ENCODE measurements at places on chromosomes 12 and 14.

DNA sequence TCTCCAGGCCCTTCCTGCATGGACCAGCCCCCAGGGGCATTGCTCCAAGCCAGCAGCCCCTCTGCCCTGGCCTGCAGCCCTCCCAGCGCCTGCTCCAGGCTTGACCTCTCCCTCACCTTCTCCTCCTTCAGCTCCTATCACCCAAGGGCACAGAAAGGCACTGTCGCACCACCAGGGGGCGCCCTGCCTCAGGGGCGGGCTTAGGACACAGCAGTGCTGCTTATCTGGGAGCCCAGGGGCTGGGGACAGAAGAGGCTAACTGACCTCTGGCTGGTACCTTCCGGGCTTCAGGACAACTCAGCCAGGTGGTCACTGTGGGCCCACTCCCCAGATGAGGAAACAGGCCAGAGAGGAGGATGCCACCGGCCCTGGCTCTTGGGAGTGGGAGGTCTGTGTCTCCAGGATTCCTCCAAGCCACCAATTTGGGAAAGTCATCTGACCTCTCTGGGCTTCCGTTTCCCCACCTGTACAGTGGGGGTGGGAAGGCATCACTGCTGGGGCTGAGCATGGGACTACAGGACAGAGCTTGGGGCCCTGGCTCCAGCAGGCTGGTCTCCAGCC, 25.3 kb upstream of the GPR132 start:
- DNase-seq: no peak

DNA sequence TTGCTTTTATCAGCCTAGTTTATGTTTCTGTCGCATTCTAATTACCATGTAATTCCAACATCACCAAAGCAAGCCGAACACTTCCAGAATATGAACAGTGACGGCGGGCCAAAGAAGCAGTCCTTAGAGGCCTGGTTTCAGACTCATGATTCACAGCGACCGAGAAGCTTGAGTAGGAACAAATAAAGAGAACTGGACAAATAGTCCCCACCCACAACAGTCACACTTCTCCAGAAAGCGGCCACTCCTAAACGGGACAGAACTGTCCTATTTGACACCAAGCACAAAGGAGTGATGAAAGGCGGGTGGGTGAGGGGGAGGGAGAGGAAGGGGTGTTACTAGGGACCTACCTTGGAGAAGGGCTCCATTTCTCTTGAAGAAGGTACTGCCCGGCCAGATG, 136.4 kb downstream of the FOXN3 start:
- DNase-seq: no peak

DNA sequence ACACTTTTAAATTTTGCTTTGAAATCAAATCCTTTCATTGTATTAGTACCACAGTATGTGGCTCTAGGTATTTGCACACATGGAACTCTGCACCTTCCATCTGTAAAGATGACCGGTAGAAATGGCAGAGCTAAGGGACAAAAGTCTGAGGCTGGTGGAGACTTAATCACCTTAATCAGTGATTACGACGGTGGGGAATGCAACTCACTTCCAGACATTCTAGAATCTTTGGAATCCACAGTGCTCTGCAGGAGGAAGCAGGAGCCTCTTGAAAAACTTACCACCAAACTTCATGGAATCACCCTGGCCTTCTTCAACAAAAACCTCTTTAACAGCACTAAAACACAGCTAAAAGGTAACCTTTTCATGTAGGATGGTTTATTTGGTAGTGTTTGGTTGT, 3.9 kb upstream of the DACT1 start:
- DNase-seq: no peak

DNA sequence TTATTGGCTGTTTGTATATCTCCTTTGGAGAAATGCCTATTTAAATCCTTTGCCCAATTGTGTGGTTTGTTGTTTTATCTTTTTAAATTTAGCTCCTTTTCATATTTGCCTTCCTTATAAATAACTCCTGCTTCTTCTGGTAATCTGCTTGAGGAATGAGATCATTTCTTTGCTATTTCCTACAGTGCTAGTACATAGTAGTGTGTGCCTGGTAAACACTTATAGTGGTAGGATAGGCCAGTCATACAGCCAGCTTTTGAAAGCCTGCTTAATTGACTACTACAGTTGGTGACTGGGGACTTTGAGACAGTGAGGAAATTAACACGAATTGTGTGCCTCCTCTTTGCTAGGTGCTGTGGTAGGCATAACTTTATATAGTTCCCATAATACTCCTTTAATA, 68.7 kb downstream of the BORCS5 start:
- DNase-seq: no peak

- no peak for DNase-seq
These were observed 198.0 kb upstream of the EEA1 start for GRCh38 chr12:93127107-93127560.

DNA sequence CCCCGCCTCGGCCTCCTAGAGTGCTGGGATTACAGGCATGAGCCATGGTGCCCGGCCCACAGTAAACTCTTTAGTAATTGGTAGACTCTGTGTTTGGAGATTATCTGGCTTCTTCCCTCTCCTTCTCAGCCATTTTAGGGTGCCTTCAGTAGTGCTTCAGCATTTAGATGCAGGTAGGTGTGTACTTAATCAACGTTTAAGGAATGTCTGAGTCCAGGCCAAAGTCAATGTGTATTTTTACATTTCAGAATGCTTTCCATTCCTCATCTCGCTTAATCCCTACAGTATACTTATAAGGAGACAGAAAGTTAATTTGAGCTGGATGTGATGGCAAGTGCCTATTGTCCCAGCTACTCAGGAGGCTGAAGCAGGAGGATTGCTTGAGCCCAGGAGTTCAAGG, 20.5 kb upstream of the MGP start:
- no peak for DNase-seq

- DNase-seq: no peak
These were observed 322.9 kb downstream of the KCNH5 start for GRCh38 chr14:62722406-62722805.

DNA sequence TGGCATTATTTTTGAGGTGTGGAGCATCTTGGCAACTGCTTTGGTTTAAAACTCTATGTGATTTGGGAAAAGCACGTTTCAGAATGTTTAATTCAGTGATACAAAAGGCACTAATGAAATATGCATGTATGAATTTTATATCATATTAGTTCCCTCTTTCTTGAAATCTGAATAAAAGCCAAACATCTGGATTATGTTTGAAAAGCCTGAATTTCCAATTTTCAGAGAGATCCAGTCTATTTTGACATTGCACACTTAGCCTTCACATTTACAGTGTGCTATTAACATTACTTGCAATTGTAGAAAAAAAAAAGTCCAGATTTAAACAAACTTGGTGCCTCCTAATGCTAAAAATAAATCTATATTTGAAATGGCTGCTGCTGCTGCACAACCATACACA, 219.1 kb upstream of the NPAS3 start:
- no peak for DNase-seq

DNA sequence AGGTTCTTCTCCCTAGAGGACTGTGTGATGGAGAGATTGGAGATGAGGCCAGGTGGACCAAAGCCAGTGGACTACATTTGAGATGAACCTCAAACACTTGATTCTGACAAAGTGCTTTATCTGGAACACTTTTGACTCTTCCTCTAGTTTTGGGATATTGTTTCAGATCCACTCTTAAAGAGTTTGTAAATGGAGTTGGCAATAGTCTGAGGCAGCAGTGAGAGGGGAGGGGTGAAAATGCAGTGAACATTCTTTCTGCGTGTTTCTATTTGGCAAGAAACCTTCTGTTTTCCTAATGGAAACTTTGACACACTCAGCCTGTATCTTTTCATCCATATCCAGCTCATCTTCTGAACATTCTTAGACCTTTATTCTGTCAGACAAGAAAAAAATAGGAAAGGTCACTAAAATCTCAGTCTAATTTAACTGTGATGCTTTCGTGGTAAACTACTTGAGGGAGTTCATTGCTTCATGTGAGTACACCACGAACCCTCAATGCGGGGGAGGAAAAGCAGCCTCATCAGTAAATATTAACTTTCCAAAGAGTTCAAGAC, 57.4 kb upstream of the KCNJ8 start:
- no peak for DNase-seq

DNA sequence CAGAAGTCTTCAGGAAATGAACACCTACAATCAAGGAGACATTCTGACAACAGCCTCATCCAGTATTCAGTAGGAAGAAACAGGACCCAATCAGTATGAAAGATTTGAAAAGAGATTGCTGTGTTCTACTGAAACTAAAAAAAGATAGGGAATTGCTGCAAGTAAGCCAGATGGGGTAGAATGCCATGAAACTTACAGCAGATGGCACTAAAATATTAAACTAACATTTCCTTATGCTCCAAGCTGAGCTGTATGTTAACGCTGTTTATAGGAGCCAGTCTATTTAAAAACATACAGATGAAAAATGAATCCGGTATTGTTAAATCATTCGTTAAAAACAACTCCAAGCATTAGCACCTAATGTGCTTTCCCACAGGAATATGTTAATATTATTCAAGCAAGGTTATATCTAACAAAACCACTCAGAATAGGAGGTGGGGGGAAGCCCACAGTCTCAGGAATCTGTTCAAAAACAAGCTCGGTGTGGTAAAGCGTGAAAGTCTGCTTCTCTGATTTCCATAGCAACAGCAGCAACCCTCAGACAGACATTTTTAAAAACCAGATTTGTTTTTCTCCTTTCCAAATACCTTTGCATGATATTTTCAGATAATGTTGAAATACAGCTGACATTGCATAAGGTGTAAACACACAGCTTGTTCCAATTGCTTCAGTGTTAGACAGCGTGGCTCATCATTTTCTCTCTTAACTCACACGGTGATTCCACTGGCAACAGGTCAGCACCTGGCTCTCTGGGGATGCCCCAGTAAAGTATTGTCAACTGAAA, 131.4 kb upstream of the CCDC175 start:
- DNase-seq: no peak

DNA sequence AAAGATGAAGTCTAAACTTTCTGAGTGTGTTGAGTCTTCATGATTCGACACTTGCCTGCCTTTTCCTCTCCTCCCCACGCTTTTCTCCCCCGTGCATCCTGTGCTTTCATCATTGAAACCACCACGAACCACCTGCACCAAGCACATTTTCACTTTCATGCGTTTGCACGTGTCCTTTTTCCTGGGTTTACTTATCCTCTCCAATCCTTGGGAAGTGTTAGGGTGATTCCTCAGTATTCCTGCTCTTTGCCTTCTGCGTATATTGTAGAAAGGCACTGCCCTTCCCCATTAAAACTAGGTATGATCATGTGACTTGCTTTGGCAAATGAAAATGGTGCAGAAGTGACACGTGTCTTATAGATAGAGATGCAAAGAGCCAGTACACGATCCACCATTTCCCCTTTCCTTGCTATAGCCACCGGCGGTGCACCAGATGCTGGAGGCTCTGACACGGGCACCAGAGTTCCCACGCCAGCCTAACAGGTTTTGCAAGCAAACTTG, 106.6 kb downstream of the BRMS1L start:
- DNase-seq: no peak

GRCh38 chr14:46215801-46216200, 435.8 kb downstream of the RPL10L start:
- DNase-seq: no peak

- DNase-seq: no peak
These were observed 132.2 kb downstream of the FLRT2 start for GRCh38 chr14:85662096-85662495.

- DNase-seq: no peak
These were observed 94.8 kb downstream of the LRP6 start for GRCh38 chr12:12171991-12172511.

DNA sequence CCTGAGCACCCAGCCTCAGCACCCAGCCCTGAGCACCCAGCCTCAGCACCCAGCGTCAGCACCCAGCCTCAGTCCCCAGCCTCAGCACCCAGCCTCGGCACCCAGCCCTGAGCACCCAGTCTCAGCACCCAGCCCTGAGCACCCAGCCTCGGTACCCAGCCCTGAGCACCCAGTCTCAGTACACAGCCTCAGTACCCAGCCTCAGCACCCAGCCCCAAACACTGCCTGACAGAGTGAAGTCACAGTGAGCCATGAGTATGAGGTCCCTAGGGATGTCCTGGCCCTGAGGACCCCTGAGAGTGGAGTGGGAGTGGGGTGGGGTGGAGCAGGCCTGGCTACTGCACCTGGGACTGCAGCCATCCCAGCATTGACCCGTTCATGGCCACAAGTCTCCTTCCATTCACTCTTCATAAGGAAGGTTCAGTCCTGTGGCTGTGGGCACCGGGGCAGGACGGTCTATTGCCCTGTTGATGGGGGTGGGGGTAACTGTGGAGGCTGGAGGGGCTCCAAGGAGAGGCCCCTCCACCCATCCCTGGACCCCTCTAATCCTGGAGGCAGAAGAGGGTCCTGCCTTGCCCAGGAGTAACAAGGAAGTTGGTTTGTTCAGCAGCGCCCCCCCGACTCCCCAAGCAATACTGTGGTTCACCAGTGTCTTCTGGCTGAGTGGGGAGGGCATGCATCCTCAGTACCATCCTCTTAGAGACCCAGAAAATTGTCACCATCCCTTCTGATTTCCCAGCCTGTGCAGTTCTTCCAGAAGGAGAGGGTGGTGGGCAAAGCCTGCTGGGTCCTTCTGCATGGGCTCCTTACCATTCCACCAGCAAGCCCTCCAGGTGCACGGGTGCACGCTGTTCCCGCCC, 140.5 kb downstream of the ADGRD1 start:
- no peak for DNase-seq

DNA sequence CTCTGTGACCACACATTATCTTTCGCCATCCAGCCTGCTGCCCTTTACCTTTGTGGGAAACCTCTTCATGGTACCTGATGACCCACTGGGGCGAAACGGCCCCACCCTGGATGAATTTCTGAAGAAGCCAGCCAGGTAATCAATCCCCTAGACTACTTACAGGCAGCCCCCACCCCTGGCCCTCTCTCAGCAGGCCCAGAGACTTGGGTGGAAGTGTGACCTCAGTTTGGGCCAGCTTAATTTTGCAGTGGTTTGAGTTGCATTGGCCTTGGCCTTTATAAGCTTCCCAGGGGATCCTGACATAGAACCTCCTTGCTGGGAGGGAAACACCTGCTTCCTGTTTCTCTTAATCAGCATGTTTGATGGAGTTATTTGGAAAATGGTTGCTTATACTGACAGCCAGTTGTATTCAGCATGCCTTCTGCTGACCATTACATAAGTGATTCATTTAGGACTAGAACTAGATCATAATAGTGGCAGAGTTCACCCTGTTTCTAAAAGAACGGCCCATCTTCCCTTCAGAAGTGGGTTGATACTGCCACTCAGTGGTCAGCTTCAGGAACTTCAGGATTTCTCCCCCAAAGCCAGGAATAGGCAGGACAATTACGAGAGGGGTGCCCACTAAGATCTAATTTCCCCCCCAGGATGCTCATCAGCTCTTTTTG, 6.1 kb downstream of the SDR39U1 start:
- peak; percentile 49 for DNase-seq

DNA sequence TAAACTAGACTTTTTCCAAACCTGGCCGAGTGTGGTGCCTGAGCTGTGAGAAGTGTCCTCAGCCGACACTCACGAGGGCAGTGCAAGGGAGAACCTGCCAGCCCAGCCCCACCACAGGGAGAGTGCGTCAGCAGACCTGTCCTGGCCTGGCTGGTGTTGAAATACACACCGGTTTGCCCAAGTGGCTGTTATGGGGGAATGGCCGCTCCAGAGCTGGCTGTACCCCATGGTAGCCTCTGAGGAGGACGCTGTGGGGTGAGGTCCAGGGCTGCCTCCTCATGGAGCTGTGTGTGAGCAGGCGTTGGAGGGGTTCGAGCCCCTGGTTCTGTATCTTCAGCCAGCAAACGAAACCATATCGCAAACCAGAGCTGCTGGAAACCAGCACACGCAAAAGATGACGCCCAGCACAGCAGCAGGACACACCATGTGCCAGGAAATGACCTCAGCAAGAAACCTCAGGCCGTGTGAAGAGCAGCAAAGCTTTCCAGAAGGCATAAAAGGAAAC, 9.4 kb downstream of the ANKRD9 start:
- no peak for DNase-seq

- DNase-seq: peak; percentile 27
These were observed 40.5 kb downstream of the SLC2A14 start for GRCh38 chr12:7832059-7832696.

- DNase-seq: no peak
These were observed 28.3 kb downstream of the TMEM233 start for GRCh38 chr12:119621878-119622277.
